IMR-90 (cell line): ENCODE measurements at places on chromosomes 5 and 9. TPM values are rescaled to one million over a fixed set of nuclear protein-coding genes. Genes with fewer than 3 reads are reported as not detected.
A peak's percentile ranks its signal among the peaks of the same experiment; 100 is the strongest.

DNA sequence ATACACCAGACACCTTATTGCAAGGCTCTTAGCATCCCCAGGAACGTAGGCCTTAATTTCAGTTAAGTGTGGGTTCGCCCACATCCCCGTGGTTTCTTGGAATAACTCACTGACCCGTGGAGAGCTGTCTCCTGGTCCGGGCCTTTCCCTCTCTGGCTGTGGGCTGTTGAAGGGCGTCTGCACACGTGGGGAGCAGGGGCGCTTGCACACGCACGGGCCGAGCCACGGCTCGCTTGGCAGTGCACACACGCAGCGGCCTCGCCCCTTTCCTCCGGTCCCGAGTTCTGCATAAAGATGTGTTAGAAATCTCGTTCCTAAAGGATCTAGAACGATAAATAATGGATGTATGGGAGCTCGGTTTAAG lies 141.9 kb downstream of the PBX3 start:
- no peak overlapping the region for H3K27ac ChIP-seq
- peak overlapping the region; percentile 94 for H3K4me3 ChIP-seq
- peaks cover 8% of the 10 kb centered on the region for H3K4me1 ChIP-seq
- DNase-seq: peak; percentile 3

DNA sequence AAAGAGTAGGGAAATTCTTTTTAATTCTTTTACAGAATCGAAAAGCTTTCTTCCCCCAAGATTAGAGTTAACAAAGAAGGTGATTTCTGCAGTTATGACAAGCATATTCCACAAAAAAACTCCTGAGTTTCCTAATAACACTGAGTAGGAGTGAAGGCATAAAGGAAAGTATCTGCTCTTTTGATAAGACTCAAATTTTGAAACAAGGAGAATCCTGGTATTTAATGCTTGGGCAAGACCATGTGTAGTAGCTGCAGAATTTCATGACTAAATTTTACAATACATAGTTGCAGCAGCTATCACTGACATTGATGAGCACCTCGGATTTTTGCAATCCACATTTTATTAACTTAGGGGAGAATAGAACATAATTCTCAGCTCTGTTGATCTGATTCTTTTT lies 92.6 kb downstream of the MARCHF3 start:
- H3K27me3 ChIP-seq: no peaks in the 10 kb centered on the region
- peak; percentile 44 for DNase-seq
- no peak overlapping the region for H3K4me3 ChIP-seq
- no peak overlapping the region for H3K27ac ChIP-seq
- H3K4me1 ChIP-seq: peaks cover 5% of the 10 kb centered on the region
- no peaks in the 10 kb centered on the region for H3K36me3 ChIP-seq

- H3K4me1 ChIP-seq: peaks cover 41% of the 10 kb centered on the region
- H3K36me3 ChIP-seq: peaks cover 33% of the 10 kb centered on the region
These were observed 12.0 kb downstream of the NDST1 start for GRCh38 chr5:150519978-150520377.

DNA sequence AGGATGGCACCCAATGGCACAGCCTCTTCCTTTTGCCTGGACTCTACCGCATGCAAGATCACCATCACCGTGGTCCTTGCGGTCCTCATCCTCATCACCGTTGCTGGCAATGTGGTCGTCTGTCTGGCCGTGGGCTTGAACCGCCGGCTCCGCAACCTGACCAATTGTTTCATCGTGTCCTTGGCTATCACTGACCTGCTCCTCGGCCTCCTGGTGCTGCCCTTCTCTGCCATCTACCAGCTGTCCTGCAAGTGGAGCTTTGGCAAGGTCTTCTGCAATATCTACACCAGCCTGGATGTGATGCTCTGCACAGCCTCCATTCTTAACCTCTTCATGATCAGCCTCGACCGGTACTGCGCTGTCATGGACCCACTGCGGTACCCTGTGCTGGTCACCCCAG lies 25.4 kb downstream of the HRH2 start:
- no peak overlapping the region for H3K27ac ChIP-seq
- DNase-seq: no peak
- no peaks in the 10 kb centered on the region for H3K36me3 ChIP-seq

DNA sequence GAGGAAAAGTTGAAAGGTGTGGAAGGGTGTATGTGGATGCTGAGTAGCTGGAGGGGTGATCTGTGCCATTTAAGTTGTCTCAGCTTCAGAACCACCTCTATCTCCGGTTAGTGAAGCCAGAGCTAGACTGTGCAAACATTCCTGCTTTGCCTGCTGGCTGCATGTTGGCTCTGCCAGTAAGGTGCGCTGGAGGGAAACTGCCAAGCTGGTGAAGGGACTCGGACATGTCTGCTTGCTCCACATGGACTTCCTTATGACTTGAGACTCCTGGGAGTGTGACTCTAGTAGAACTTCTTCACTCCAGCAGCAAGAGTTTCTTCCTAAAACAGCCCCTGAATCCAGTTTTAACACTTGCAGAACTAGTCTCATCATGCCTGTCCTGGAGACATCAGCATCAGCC lies 27.9 kb downstream of the DAB2 start:
- H3K4me1 ChIP-seq: peaks cover 38% of the 10 kb centered on the region
- no peaks in the 10 kb centered on the region for H3K27me3 ChIP-seq
- no peak for DNase-seq
- H3K4me3 ChIP-seq: no peak overlapping the region
- peaks cover 33% of the 10 kb centered on the region for H3K36me3 ChIP-seq

DNA sequence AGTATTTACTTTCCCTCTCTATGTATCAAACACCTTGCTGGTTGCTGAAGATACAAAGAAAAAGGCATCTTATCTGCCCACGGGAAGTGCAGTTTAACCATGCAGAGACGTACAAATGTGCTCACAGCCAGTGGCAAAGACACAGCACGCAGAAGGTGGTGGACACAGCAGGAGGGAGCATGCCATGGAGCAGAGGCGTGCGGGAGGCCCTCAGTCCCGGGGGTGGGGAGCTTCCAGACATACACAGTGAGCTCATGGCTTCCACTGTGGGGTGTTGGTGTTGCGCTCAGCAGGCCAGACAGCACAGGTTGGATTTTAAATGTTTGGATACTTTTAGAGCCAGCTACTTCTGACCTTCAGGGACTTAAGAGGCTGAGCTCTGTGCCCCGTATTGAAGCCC lies 8.8 kb upstream of the BARX1 start:
- H3K4me1 ChIP-seq: peaks cover 7% of the 10 kb centered on the region; the same call in 1 of the 2 replicates
- H3K27me3 ChIP-seq: peaks cover 40% of the 10 kb centered on the region
- DNase-seq: peak; percentile 5
- no peak overlapping the region for H3K27ac ChIP-seq

DNA sequence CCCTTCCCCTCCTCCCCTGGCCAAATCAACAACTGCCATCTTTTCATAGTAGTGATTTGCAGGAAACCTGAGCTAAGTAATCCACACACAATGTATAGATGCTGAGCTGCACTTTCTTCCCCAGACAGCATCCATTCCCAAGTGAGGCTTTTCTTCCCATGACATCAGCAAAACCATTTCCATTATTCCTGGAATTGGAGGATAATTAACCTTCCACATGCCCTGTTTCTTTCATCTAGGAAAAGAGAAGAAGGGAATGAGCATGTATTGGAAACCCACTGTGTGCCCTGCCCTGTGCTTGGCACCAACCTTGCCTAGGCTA lies 268.0 kb downstream of the ZSWIM6 start:
- H3K27me3 ChIP-seq: peaks cover 2% of the 10 kb centered on the region; the same call in 1 of the 2 replicates
- H3K27ac ChIP-seq: no peak overlapping the region
- H3K4me1 ChIP-seq: peaks cover 14% of the 10 kb centered on the region
- no peak overlapping the region for H3K4me3 ChIP-seq
- DNase-seq: no peak

GRCh38 chr5:44542470-44542869 lies 153.2 kb upstream of the FGF10 start:
- no peaks in the 10 kb centered on the region for H3K4me1 ChIP-seq
- no peaks in the 10 kb centered on the region for H3K27me3 ChIP-seq
- no peak overlapping the region for H3K4me3 ChIP-seq
- DNase-seq: no peak
- H3K36me3 ChIP-seq: no peaks in the 10 kb centered on the region

- H3K4me1 ChIP-seq: peaks cover 33% of the 10 kb centered on the region
- H3K36me3 ChIP-seq: peaks cover 9% of the 10 kb centered on the region
- peak overlapping the region; percentile 91 for H3K27ac ChIP-seq
- no peaks in the 10 kb centered on the region for H3K27me3 ChIP-seq
These were observed 119.8 kb downstream of the LPAR1 start for GRCh38 chr9:110918316-110919049.

GRCh38 chr5:176492431-176492830 lies 44.2 kb downstream of the FAF2 start:
- no peak overlapping the region for H3K27ac ChIP-seq
- H3K27me3 ChIP-seq: no peaks in the 10 kb centered on the region
- H3K4me3 ChIP-seq: no peak overlapping the region
- H3K36me3 ChIP-seq: peaks cover 41% of the 10 kb centered on the region
- DNase-seq: peak; percentile 20

DNA sequence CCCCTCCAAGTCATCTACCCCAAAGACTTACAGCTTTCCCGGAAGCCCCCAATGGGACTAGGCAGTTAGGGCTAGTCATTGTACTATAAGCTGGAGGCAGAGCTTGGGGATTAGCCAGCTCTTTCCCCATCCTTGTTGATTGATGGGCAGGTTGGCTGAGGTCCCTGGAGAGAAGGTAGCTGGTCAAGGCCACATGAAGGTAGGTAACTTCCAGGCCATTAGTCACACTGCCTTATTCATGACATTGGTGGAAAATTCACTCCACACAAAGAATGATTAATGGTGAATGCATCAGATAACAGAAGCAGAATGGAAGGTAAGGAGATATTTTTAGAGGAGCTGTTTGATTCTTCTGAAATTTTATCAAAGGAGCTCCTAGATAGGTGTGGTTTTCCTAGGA lies 49.5 kb upstream of the TGFBR1 start:
- no peaks in the 10 kb centered on the region for H3K27me3 ChIP-seq
- DNase-seq: no peak
- peaks cover 58% of the 10 kb centered on the region; the same call in 1 of the 2 replicates for H3K36me3 ChIP-seq
- H3K4me3 ChIP-seq: no peak overlapping the region
- no peak overlapping the region for H3K27ac ChIP-seq

DNA sequence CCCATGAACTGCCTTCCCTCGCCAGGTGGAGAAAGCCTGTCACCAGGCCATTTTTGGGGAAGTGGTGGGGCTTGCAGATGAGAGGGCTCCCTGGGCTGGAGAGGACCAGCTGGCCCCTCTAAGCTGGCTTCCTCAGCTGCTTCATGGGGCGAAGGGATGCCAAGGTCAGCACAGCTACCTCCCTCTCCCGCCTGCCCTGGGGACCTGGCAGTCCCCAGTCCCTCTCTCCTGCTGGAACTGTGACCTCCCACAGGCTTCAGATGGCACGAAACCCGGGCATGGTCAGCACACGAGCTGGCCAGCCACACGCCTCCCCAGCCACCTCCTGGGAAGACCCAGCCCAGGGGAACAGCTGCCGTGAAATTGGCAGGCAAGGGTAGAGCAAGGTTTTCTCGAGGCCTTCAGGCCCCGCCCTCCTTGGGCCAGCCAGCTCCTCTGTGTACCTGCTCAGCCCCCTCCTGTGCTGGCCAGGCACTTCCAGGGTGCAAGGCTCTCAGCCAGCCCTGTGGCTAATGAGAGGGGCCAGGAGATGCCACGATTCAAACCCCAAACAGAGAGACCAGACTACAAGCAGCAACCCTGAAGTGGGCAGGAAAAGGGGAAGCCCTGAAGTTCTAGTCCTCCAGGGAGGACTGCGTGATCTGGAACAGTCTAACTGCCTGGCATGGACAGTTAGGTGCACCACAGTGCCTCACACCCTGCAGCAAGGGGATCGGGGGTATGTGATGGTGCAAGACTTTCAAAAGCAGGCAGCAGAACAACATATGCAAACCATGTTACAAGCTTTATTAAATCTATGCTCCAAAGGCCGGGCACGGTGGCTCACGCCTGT lies 12.9 kb downstream of the PLPP7 start:
- H3K27me3 ChIP-seq: 0 out of 2 replicates have a peak, but pooled peaks cover 6% of the 10 kb centered on the region
- H3K4me1 ChIP-seq: peaks cover 2% of the 10 kb centered on the region; the same call in 1 of the 2 replicates
- H3K36me3 ChIP-seq: no peaks in the 10 kb centered on the region
- no peak for DNase-seq

GRCh38 chr9:114383521-114384231 lies 4.1 kb downstream of the AKNA start:
- H3K4me1 ChIP-seq: peaks cover 35% of the 10 kb centered on the region
- peaks cover 11% of the 10 kb centered on the region for H3K36me3 ChIP-seq
- no peaks in the 10 kb centered on the region for H3K27me3 ChIP-seq
- peak; percentile 50 for DNase-seq
- H3K27ac ChIP-seq: peak overlapping the region; percentile 12; the same call in 1 of the 2 replicates

DNA sequence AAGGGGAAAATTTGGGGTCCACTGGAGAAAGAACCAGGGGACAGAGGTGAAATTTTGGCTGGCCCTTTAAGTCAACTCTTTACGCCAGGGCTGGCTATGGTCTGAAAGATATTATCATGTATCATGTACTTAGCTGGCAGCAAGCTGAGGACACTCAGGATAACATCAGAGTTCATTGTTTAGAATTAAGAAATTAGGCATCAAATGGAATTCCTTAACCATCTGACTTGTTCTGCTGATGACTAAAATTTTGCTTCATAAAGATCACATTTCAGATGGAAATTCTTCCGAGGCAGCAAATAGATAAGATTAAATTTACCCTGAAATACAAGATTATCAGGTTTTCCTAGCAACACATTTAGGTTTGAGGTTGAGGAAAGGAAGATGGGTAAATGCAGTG lies 269.4 kb upstream of the KLF9 start:
- no peak for DNase-seq
- no peak overlapping the region for H3K27ac ChIP-seq
- H3K36me3 ChIP-seq: no peaks in the 10 kb centered on the region
- no peaks in the 10 kb centered on the region for H3K4me1 ChIP-seq
- H3K27me3 ChIP-seq: no peaks in the 10 kb centered on the region

- no peaks in the 10 kb centered on the region for H3K27me3 ChIP-seq
- H3K4me1 ChIP-seq: peaks cover 4% of the 10 kb centered on the region; the same call in 1 of the 2 replicates
- DNase-seq: no peak
- no peak overlapping the region for H3K4me3 ChIP-seq
- H3K27ac ChIP-seq: no peak overlapping the region
These were observed 32.0 kb downstream of the MAN2A1 start for GRCh38 chr5:109721741-109722140.

- H3K27ac ChIP-seq: no peak overlapping the region; the same call in 1 of the 2 replicates
- no peak overlapping the region for H3K4me3 ChIP-seq
- no peaks in the 10 kb centered on the region for H3K27me3 ChIP-seq
- H3K4me1 ChIP-seq: peaks cover 14% of the 10 kb centered on the region
- no peaks in the 10 kb centered on the region; the same call in 1 of the 2 replicates for H3K36me3 ChIP-seq
These were observed 32.6 kb downstream of the ADAMTS2 start for GRCh38 chr5:179312557-179313235.

- H3K27me3 ChIP-seq: no peaks in the 10 kb centered on the region
- H3K27ac ChIP-seq: no peak overlapping the region
- H3K4me3 ChIP-seq: no peak overlapping the region
- no peaks in the 10 kb centered on the region for H3K36me3 ChIP-seq
- no peaks in the 10 kb centered on the region for H3K4me1 ChIP-seq
- no peak for DNase-seq
These were observed 210.0 kb downstream of the TMEM161B start for GRCh38 chr5:88058625-88059024.

GRCh38 chr5:56589481-56589860 lies 225.9 kb upstream of the MAP3K1 start:
- peaks cover 10% of the 10 kb centered on the region for H3K27me3 ChIP-seq
- peaks cover 5% of the 10 kb centered on the region for H3K4me1 ChIP-seq
- no peak overlapping the region for H3K4me3 ChIP-seq
- no peaks in the 10 kb centered on the region for H3K36me3 ChIP-seq
- DNase-seq: no peak
- no peak overlapping the region for H3K27ac ChIP-seq

GRCh38 chr5:138789771-138790242 lies 36.6 kb downstream of the CTNNA1 start:
- no peak overlapping the region for H3K4me3 ChIP-seq
- DNase-seq: peak; percentile 38
- peaks cover 8% of the 10 kb centered on the region for H3K36me3 ChIP-seq
- no peak overlapping the region for H3K27ac ChIP-seq

Gene TYRP1
- total RNA-seq: 0.83 and 0.90 TPM in 2 replicates

Gene FCN2
- total RNA-seq: not detected in 2 replicates

Gene SPINK4
- not detected in 2 replicates for total RNA-seq

Gene CDX1
- 0.18 TPM in 1 of 2 replicates, not detected in the other for total RNA-seq

Gene SPATA6L
- 0.18 and 0.28 TPM in 2 replicates for total RNA-seq

Gene SCGB3A1
- not detected in 2 replicates for total RNA-seq

Gene FGD3
- total RNA-seq: not detected in 2 replicates

Gene FREM1
- under 0.01 TPM in 1 of 2 replicates, not detected in the other for total RNA-seq

Gene ELAVL2
- 0.28 and 0.36 TPM in 2 replicates for total RNA-seq
